ENCODE measurements at places on chromosomes 16 and 17.

DNA sequence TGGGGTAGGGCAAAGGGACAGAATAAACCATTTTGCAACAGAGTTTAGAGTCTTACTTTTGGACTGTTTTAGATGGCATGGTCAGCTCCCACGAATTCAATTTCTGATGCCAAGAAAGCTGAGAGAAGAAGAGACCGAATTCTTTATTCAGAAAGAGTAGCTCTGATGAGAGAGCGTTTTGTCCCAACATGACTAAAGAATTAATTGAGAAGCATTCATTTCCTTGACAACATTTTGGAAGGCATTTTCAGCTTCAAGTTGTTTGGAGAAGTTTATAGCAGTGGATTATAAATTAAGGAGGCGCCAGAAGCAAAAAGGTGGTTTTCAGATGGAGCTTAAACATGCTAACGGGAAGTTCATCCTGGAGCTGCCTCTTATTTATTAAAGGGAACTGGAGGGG is 12.2 kb downstream of the GAN start:
- DNase-seq: no peak

GRCh38 chr17:9612006-9612405 is 33.3 kb upstream of the USP43 start:
- DNase-seq: no peak

DNA sequence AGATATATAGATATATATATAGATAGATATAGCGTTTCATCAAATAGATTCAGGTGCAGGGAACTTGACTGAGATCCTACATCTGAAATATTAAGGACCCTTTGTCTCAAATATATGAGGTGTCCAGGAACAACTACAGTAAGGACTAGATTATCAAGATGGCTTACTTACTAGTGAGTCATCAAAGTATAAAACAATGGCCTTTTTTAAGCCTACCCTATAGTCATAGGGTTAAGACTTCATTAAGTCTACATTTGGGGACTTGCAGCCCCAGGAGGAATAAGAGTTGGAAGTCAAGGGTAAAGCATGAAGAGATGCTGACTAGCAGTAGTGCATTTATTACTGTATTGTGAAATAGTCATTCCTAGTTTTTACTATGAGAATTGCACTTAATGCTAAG is 1023.4 kb downstream of the CDH11 start:
- no peak for DNase-seq

DNA sequence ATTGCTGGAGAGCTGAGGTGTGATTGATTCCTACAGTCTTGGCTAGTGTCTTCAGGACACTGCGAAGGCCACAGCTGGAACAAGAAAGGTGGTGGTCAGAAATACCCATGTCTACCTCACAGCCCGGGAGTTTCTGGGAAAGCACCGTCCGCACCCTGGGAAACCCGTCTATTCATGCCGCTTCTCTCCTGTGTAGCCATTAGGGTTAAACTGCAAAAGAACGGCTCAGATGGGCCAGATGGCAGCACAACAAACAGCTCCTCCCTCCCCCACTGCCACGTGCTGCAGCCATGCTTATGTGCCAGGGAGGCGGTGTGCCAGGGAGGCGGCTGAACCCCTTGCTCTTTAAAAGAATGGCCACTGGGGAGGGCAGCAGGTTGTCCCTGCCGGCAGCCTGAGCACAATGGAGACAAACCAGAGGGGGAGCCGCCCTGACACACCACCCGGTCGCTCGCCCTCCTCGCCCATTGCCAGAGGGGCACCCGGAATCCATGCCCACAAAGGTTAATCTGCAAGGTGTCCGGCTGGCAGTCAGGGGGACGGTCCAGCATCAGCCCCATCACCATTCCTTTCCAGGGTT is 65.2 kb downstream of the CYTH1 start:
- peak; percentile 84 for DNase-seq

- DNase-seq: no peak
Observed at GRCh38 chr16:72203401-72203800, 31.4 kb upstream of the PMFBP1 start.

DNA sequence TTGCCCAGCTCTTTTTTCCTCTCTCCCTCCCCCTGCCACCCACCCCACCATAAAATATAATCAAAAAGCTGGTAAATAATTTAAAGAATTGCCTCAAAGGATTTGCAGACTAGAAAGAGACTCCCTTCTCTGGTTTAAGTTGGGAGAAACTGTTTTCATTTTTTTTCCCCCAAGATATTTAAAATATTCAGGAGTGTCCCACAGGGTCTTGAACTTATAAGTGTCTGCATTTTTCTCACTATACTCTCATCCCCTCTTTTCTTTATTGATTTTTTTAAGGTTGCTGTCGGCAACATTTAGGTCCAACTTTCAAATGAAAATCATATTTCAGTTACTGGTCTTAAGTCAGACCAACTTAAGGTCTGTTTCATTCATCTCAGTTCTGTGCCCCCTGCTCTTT is 210.2 kb downstream of the MSI2 start:
- DNase-seq: no peak

- DNase-seq: no peak
Observed at GRCh38 chr17:40023590-40024292, 8.5 kb downstream of the CSF3 start.

Data from NCI-H510A treated with DMSO at 0.1 percent for 48 hours (cell line).